Activated T-cell treated with anti-CD3 and anti-CD28 coated beads for 24 hours (primary cell): ENCODE measurements at places on chromosomes 4 and X.

- no peak for DNase-seq
These were observed 1467.4 kb downstream of the C4orf33 start for GRCh38 chr4:130563185-130563888.

GRCh38 chrX:29941287-29941686, 274.1 kb upstream of the MAGEB2 start:
- DNase-seq, result no peak

- no peak for DNase-seq
These were observed 88.5 kb downstream of the KIT start for GRCh38 chr4:54746218-54746617.

- DNase-seq, result peak; percentile 17
These were observed 11.7 kb downstream of the RPL9 start for GRCh38 chr4:39446842-39447573.

DNA sequence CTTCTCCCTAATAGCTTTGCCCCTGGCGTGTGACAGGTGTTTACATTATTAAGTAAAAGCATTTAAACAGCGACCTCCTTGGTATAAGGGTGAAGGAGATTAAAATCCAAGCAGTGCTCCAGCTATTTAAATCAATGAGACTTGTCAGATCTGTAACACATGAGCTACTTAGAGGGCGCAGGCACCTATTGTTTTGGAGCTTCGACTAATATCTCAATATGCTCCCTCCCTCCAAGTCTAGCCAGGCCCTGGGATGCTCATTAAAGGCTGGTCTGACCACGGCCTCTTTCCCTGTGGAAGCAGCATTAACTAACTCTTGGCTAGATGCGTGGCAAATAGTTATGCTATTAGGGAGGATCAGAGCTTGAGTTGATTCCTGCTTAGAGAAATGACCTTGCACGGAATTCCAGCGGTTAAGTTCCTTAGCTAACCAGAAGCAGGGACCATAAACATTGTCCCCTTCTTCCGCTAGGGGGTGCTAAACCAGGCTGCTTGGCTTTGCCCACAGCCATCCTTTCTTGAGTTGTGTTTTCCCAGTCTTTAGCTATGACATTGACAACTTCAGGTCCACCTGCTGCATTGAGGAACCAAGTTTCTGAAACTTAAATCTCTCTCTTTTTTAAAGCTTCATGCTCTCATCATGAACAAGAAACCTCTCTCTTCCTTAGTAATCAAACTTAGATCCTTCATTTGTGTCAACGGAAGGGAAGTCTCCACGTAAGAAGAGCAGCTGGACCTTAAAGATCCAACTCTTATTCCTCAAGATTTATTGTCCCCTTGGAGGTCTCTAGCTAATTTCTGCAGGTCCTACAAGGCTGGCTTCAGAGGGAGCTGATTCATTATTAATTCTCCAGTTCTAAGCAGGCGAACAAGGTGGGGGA, 80.7 kb upstream of the IGFBP7 start:
- no peak for DNase-seq
